ENCODE measurements at places on chromosomes 16 and 17.

DNA sequence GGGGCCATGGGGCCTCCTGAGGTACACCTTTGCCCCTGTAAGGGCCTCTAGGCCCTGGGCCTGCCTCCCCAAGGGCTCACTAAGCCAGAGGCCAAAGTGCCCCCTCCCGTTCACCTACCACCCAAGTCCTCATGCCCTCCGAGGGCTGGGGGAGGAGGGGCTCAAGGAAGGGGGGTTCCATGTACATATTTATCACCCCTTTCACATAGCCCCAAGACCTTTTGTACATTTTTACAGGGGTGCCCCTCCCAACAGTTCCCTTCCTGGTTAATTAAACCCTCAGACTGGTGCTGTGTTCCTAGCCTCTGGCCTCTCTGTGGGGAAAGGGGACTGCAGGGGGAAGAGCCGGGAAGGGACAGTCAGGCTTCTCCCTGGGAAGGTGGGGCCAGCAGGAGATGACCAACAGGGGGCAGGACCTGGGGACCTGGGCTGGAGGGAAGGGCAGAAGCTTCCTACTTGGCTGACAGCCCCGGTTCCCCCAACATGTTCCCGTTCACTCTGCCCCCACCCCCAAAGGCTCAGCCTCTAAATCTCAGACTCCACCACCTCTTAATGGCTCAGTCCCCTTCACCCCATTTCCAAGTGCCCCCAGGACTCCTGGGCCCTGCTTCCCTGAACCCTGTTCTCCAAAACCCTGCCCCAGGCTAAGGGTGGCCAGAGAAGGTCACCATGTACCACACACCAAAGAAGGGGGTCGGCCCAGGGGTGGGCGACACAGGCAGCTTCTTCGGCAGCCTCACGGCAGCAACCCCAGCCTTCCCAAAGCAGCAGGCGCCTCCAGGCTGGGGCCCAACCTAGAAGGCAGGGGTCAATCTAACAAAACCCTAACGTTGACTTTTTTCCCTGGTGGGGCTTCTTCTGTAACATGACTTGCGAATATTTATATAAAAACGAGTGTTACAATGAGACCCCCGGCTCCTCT is 11.9 kb downstream of the FBRS start:
- no peak for DNase-seq

GRCh38 chr16:50613281-50613963 is 65.2 kb downstream of the NKD1 start:
- no peak for DNase-seq

DNA sequence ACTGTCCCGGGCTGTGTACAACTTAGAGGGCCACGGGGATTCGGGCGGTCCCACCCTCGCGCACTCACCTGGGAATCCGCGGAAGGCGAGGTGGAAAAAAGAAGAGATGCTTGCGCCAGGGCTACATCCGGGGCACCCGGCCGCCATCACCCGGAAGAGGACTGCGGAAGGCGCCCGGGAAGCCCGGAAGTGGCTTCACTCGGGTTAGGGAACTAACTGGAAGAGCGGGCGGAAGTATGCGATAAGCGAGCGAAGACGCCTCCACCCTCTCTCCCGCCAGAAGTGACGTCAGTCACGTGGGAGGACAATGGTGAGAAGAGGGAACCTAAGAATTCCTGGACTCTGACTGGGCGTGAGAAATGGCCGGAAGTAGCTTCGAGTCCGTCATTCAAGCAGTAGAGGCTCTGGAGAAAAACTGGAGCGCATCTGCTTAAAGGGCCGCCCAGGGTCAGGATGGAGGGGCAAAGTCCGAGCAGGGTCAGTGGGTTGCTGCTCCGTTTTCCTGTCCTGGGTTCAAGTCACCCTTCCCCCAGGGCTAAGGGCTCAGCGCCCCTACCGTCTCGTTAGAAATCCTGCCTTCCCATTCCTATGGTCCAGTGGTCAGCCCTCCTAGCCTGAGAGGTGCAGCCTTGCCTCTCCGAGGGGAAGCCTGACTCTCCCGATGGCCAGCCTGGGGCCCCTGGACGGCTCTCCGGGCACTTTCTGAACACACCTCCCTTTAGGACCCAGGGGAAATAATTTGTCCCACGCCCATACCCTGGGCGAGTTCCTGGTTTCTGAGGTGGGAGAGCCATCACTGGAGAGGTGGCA is at the start of gene CD2BP2:
TSS of gene CD2BP2 (minus strand) at position 165 of the 810 bp plus-strand sequence. CDS start 627 bp downstream, outside the sequence.
- DNase-seq: peak; percentile 88

DNA sequence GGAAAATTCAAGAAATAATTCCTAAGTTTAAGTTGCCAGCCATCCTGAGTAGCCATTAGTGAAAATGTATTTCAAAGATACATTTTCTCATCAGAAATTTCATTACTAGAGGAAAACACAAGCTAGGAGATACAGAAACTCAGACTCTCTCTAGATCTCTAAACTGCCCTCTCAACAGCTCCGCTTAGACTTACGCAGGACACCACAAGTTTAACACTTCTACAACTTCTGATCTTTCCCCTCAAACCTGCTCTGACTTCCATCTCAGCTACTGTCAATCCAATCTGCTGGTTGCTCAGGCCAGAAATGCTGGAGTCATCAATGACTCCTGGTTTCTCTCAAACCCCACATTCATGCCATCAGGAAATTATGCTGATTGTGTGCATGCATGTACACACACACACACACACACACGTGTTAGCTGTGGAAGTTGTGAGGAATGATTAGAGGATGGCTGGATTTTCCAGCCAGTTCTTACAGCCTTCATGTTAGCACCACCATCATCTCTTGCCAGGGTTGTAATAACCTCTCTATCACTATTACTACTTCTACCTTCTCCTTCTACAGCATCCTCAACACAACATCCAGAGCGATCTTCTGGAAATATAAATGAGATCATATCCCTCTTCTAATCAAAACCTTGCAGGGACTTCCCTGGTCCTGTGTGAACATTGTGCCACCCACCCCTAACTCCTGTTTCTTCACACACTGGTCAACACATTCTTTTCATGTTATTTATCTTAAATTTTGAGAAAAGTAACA is 47.1 kb downstream of the COX10 start:
- no peak for DNase-seq

GRCh38 chr17:5260542-5260941 is 21.5 kb upstream of the RABEP1 start:
- no peak for DNase-seq

- DNase-seq: no peak
Observed at GRCh38 chr16:28882551-28883160, 4.4 kb downstream of the ATP2A1 start.

- DNase-seq: no peak
Observed at GRCh38 chr17:76336756-76337412, 16.8 kb downstream of the PRPSAP1 start.

- no peak for DNase-seq
Observed at GRCh38 chr17:149231-149630, 11.9 kb downstream of the SCGB1C2 start.

DNA sequence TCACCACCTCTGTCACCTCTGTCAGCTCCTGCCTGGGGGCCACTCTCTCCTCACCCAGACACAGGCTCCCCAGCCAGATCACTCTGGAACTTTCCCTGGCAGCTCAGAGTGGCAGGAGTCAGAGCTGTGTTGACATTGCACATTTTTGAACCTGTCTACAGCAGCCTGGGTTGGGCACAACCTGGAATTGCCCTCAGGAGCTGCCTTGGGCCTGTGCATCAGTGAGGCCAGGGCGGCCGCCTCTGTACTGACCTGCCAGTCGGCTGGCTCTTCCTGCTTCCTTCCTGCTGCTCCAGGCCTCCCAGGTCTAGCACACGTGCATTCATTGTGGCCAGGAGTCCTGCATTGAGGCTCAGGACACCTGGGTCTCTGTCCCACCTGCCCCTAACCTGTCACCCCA is 14.2 kb upstream of the TMEM11 start:
- DNase-seq: no peak

GRCh38 chr17:51107778-51108177 is 12.9 kb downstream of the SPAG9 start:
- DNase-seq: no peak

GRCh38 chr17:49229805-49230600 is 584 bp downstream of the PHOSPHO1 start:
- DNase-seq: peak; percentile 44

GRCh38 chr17:82300707-82301270 is 16.6 kb downstream of the CD7 start:
- peak; percentile 62 for DNase-seq

DNA sequence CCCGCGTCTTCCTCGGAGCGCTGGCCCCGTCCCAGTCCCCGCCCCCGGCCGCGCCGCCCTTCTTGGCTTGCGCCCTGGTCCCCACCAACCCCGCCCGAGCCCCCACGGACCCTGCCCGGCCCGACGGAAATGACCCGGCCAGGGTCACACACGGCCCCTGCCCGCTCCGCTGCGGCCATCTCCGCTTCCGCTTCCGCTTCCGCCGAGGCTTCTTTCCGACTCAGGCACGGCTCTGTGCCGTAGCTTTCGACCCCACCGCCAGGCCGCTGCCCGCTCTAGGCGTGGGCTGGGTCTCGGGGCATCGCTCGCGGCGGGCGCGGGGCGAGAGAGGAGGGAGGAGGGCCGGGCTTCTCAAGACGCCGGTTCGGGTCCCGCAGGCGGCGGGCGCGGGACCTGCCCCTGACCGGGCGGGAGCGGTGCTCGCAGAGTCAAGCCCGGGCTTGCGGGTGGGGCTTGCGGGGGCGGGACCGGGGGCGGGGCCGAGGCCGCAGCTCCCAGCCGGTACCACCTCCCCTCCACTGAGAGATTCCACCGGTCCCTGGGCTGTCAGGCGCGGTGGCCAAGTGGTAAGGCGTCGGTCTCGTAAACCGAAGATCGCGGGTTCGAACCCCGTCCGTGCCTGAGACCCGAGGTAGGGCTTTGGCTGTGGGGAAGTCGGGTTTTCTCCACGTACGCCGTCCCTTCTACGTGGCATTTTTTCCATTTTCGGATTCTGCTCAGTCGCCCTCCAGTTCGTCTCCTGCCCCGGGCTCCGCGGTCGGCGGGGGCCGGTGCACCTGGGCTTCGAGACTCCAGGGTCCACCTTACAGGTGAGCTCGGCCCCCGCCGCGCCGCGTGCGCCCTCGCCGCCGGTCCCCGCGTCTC is 158.3 kb downstream of the RAB11FIP4 start:
- DNase-seq: peak; percentile 100

- DNase-seq: no peak
Observed at GRCh38 chr16:50316102-50316847, 49.9 kb downstream of the ADCY7 start.

DNA sequence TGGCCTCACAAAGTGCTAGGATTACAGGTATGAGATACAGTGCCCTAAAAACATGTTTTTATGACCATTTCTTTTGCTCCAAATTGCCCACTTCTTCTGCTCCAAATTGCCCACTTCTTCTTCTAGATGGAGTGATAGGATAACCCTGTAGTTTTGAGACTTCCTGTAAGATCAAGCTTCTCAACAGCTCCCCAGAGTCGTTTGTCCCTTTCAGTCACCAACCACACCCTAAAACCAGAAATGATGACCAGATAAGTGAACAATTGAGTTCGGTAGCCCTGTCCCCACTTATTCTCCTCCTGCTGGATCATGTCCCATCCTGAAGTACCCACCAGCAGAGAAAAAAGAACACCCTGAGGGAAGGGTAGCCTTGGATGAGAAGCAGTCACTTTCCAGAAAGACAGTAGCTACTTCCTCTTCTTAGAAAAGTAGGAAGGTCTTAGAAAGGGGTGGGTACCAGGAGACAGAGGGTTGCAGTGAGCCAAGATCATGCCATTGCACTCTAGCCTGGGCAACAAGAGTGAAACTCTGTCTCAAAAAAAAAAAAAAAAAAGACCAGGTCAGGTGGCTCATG is 2.5 kb downstream of the ODAD4 start:
- DNase-seq: no peak

GRCh38 chr17:49901460-49902331 is 53.8 kb upstream of the TAC4 start:
- no peak for DNase-seq

- no peak for DNase-seq
Observed at GRCh38 chr16:8924214-8924613, 39.5 kb downstream of the USP7 start.

DNA sequence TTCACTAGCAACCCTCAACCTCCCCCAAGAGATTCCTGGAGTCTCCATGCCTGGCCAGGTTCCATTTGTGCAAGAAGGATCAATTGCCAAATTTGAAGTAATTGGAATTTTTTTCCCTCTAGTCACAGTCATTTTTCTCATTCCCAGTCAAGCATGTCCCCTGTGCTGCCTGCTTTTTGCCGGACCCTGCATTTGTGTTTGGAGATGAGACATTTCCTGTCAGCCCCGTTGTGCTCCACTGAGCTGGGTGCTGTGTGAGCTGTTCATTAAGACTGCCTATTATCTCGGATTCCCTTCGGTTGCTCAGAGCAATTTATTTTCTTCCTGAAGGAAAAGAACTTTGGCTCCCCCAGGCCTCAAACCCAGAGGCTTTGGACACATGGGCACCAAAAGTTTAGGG is 201.0 kb upstream of the NLRP1 start:
- no peak for DNase-seq

- DNase-seq: no peak
Observed at GRCh38 chr17:66508896-66509844, 206.8 kb downstream of the PRKCA start.

DNA sequence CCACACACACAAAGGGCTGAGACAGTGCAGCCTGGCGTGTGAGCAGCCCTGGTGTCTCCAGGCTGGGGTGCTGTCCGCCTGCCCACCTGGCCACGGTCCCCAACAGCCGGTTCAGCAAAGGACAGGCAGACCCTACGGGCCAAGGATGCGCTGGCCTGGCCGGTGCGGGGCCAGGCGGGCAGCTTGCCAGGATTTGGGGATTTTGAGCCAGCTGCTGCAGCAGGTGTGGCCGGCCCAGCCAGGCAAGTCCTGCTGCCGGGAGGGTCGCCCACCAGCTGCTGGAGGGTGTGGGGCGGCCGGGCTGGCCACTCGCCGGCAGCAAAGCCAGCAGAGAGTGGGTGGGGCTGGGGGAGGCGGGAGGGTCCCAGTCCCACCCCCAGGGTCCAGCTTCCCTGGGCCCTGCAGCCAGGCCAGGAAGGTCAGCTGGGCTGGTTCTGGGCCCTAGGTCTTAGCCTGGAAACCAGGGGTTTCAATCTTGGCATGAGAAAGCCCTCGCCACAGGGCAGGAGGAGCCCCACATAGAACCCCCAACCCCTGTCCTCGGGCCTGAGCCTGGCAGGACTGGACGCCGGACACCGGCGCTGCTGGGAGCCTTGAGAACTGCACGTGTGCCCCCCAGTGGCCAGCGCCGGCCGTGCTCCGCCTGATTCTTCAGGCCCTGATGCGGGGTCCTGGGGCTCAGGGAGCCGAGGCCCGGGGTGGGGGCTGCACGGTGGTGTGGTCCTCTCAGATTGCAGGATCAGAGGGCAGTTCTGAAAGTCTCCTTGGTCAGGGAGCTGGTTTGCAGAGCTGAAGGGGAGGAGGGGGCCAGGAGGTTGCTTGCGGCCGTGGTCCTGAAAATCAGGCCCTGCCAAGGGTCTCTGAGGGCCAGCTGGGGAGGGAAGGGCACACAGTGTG is 17.6 kb upstream of the SSTR5 start:
- DNase-seq: peak; percentile 57
